ENCODE measurements at places on chromosomes 7 and 10.

GRCh38 chr7:2200584-2200980 is 32.2 kb downstream of the MAD1L1 start:
- no peak for DNase-seq

DNA sequence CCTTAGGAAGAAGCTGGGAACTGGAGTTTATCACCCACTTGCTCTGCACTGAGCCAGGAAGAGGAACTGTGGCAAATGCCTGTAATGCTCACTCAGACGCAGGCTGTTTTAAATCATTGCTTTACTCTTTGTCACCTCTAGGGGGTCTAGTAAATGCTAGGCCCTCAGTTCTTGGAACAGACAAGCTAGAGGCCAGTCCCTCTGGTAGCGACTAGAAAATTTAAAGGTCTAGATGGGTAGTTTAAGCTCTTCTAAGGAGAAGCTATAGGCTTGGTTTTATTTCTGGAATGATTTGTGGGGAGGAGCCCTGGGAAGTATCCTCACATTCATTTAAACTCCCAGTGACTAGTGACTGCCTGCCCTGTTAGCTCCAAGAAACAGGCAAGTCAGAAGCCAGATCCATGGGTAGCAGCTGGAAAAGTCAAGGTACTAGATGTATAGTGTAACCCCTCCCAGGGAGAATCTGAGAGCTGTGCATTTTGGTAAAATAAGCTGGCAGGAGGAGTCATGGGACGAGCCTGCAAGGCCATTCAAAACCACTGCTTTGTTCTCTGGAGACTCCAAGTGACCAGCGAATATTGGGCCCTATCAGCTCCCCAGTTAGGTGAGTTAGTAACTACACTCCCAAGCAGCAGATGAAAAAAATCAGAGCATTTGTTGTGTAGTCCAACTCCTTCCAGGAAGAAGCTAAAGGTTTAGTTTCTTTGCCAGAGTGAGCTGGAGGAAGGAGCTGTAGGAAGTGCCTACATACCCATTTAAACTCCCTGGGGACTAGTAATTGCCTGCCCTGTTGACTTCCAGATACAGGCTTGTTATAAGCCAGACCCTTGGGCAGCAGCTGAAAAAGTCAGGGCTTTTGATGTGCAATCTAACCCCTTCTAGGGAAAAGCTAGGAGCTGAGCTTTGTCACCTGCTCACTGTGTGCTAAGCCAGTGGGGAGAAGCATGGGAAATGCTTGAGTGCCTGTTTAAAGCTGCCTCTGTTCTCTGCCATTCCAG is 68.9 kb downstream of the DYNC1I1 start:
- no peak for DNase-seq

DNA sequence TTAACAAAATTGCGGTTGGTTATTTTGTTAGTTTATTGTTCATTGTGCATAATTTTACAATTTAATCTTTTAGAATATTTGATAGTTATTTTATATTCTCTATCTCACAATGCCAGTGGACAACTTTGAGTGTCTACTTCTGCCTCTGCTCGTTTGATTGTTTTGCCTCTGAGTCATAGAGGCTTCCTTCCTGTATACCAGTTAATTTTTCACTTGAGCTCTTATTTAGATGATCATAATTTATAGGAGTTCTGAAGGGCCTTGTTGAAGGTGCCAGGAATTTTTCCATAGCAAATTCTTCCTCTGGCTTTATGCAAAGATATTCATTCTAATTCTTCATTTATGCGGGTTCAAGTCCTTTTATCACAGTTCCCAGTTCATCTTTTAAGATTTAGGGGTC is 5.2 kb upstream of the MALRD1 start:
- DNase-seq, result no peak

DNA sequence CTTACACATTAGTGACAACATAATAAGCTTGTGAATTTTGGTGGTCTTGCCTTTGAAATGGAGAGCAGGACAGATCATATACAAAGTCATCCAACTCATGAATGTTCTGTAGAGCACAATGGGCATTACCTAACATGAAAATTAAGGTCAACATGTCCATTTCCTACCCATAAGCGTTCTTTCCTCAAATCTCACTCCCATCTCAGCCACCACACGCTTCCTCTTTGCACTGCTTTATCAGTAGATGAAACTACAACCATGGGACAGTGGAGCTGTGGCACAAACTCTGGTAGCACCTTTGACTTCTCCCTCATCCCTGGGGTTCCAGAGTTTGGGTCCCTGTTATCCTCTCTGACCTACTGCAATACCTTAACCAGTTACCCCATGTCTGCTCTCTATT is 2.2 kb downstream of the PON2 start:
- DNase-seq, result no peak

GRCh38 chr7:112188257-112188656 is 17.9 kb downstream of the DOCK4 start:
- no peak for DNase-seq

DNA sequence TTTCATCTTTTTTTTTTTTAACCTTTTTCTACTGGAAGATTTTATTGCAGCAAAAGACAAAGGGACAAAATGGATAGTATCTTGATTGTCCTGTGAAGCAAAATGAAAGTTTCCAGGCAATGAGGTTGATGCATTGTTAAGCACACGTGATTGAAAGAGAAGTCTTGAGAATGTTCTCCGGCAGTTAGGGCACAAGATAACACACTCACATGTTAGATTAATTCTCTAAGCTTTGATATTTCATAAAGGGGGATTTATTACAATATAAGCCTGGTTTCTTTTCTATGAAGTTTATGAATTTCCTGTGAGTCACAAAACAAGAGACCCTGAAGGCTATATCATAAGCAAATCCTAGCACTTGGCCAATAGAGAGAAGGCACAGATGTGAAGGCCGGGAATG is 93.4 kb upstream of the ARMC3 start:
- no peak for DNase-seq

DNA sequence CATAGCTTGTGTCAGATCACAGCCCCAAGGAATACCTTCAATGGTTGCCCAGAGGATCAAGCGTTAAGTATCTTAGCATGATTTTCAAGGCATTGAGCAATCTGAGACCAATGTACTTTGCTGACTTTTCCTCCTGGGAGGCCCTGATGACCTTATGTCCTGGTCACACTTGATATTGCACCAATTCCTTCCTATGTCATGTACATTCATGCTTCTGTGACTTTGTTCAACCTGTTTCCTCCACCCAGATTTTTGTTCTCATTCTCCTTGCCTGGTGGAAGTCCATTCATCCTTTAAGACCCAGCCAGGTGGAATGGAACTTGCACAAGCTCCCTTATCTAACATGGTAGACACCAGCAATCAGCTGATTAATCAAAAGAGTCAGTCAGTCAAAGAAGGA is 160.8 kb downstream of the PFKFB3 start:
- no peak for DNase-seq

All from stimulated activated CD8-positive, alpha-beta memory T cell treated with anti-CD3 and anti-CD28 coated beads, Interleukin-15, amount 100 ng/mL, for 4 hours (primary cell).